ENCODE measurements at places on chromosomes 1 and 21. TPM values are rescaled to one million over a fixed set of nuclear protein-coding genes. Genes with fewer than 3 reads are reported as not detected.
A peak's percentile ranks its signal among the peaks of the same experiment; 100 is the strongest.

Gene TMEM54
- 14.5 TPM for total RNA-seq

Gene KCNT2
- 29.8 TPM for total RNA-seq

Gene OR10Z1
- total RNA-seq: not detected

Gene PLA2G2F
- not detected for total RNA-seq

Gene OR2G6
- total RNA-seq: not detected

GRCh38 chr1:87451229-87451920 lies 122.7 kb downstream of the LMO4 start:
- no peaks in the 10 kb centered on the region for H3K27me3 ChIP-seq
- H3K4me1 ChIP-seq: no peaks in the 10 kb centered on the region
- DNase-seq: no peak
- H3K4me3 ChIP-seq: no peak overlapping the region
- peaks cover 6% of the 10 kb centered on the region for H3K36me3 ChIP-seq

GRCh38 chr1:181503171-181503810 lies 20.0 kb downstream of the CACNA1E start:
- no peaks in the 10 kb centered on the region for H3K36me3 ChIP-seq
- no peak overlapping the region for H3K27ac ChIP-seq
- no peaks in the 10 kb centered on the region for H3K27me3 ChIP-seq
- no peak for DNase-seq
- H3K4me3 ChIP-seq: no peak overlapping the region

GRCh38 chr1:101332633-101333032 lies 95.8 kb downstream of the S1PR1 start:
- no peaks in the 10 kb centered on the region for H3K36me3 ChIP-seq
- H3K27ac ChIP-seq: no peak overlapping the region
- H3K4me1 ChIP-seq: no peaks in the 10 kb centered on the region

- no peak overlapping the region for H3K27ac ChIP-seq
- no peaks in the 10 kb centered on the region for H3K4me1 ChIP-seq
- DNase-seq: no peak
- H3K36me3 ChIP-seq: no peaks in the 10 kb centered on the region
- peaks cover 23% of the 10 kb centered on the region for H3K27me3 ChIP-seq
- no peak overlapping the region for H3K4me3 ChIP-seq
Measured at GRCh38 chr1:220905650-220906560, 26.7 kb downstream of the HLX start.

GRCh38 chr1:2951856-2952255 lies 69.4 kb upstream of the ACTRT2 start:
- no peak overlapping the region for H3K27ac ChIP-seq
- DNase-seq: no peak

GRCh38 chr1:15168479-15168878 lies 14.9 kb downstream of the TMEM51 start:
- H3K27me3 ChIP-seq: no peaks in the 10 kb centered on the region
- H3K4me1 ChIP-seq: no peaks in the 10 kb centered on the region
- H3K27ac ChIP-seq: no peak overlapping the region
- H3K4me3 ChIP-seq: no peak overlapping the region
- no peak for DNase-seq

- no peaks in the 10 kb centered on the region for H3K4me1 ChIP-seq
- H3K27me3 ChIP-seq: no peaks in the 10 kb centered on the region
- DNase-seq: no peak
- no peaks in the 10 kb centered on the region for H3K36me3 ChIP-seq
Measured at GRCh38 chr1:193609592-193609991, 423.2 kb upstream of the B3GALT2 start.

DNA sequence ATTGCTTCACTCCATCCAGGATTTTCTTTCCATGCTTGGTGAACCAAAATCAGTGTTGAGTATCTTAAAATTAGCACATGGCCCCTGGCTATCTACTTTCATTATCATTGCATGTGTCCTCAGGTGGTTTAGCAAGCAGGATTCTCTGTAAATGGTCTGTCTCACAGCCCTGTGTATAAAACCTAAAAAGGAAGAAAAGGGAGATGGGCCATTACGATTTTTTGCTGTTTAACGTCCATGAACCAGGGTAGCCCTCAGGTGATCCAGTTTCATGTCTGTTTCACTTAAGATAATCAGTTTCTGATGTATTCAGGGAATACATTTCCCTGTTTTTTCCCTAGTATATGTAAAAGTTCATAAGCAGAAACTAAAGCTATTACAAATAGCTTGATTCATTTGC lies 238.2 kb downstream of the NFIA start:
- no peaks in the 10 kb centered on the region for H3K27me3 ChIP-seq
- DNase-seq: no peak
- H3K27ac ChIP-seq: no peak overlapping the region
- H3K4me1 ChIP-seq: peaks cover 12% of the 10 kb centered on the region

- peaks cover 18% of the 10 kb centered on the region for H3K4me1 ChIP-seq
- no peak overlapping the region for H3K27ac ChIP-seq
- no peak for DNase-seq
- no peaks in the 10 kb centered on the region for H3K27me3 ChIP-seq
- H3K4me3 ChIP-seq: no peak overlapping the region
Measured at GRCh38 chr1:77511440-77511840, 171.0 kb downstream of the ZZZ3 start.

- no peak overlapping the region for H3K27ac ChIP-seq
- peaks cover 20% of the 10 kb centered on the region for H3K4me1 ChIP-seq
- no peak overlapping the region for H3K4me3 ChIP-seq
- no peaks in the 10 kb centered on the region for H3K36me3 ChIP-seq
Measured at GRCh38 chr1:78839704-78840277, 166.7 kb downstream of the ADGRL4 start.

DNA sequence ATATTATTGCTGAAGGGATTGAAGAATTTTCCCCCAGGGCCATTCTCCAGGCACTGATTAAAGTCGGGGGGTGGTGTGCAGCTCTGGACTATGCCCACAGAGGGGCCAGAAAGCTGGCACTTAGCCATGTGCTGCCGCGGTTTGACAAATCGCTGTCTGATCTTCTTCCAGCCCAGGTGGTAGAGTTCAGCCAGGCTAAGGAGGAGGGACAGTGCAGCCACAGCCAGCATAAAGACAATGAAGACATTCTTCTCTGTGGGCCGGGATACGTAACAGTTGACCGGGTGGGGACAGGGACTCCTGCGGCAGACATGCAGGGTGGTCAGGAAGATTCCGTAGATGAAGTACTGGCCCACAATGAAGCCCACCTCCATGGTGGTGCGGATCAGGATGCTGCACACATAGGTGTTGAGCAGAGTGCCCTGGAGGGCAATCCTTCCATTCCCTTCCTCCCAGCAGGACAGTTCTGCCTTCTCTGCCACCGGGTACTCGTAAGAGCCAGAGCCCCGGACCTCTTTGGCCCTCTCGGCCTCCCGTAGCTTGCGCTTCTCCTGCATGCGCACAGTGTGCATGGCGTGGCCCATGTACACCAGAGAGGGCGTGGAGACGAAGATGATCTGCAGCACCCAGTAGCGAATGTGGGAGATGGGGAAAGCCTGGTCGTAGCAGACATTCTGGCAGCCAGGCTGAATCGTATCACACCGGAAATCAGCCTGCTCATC lies 1.9 kb downstream of the GJA5 start:
- no peak overlapping the region for H3K4me3 ChIP-seq
- no peak overlapping the region for H3K27ac ChIP-seq

DNA sequence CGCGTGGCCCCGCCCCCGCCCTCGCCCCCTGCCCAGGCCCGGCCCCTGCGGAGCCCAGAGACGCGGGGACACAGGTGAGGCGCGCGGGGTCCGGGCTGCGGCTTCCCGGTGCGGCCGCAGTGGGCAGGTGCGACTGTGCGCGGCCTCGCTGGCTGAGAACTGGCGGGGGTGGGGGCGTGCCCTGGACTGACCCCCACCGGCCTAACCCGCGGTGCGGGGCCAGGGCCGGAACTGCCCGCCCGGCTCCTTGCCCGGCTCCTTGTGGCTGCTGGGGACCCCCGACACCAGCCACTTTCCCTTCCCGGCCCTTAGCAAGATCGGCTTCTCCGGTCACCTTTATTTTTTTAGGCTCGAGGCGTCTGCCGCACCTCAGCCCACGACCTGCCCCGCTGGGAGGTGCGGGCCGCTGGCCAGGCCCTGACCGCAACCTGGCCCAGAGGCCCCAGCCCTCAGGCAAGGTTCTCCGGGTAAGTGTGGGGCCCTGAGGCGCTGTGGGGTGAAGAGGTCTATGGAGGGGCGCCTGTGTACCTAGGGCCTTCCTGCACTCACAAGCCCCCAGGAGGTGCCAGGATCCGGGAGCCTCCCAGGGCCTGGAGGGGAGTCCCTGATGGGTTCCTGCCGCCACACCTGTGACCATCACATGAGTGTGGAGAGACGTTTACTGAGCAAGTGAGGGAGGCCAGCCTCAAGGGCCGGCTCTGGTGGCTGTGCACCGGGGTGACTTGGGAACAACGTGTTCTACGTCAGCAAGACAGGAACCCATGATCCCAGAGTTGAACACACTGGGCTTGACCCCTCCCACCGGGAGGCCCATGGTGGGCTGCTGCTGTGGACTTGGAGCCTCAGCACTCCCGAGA lies at the start of gene SMIM1:
Gene SMIM1, plus strand, starts transcription at position 35 of the 857 bp plus-strand sequence. CDS start 2,625 bp downstream, outside the sequence.
- peaks cover 23% of the 10 kb centered on the region for H3K27me3 ChIP-seq
- H3K27ac ChIP-seq: no peak within 1 kb of the TSS
- peaks cover 14% of the 10 kb centered on the region for H3K4me1 ChIP-seq

GRCh38 chr1:169473347-169473746 lies 12.4 kb downstream of the SLC19A2 start:
- DNase-seq: no peak
- H3K27ac ChIP-seq: no peak overlapping the region
- peaks cover 22% of the 10 kb centered on the region for H3K4me1 ChIP-seq
- no peaks in the 10 kb centered on the region for H3K27me3 ChIP-seq
- no peak overlapping the region for H3K4me3 ChIP-seq

DNA sequence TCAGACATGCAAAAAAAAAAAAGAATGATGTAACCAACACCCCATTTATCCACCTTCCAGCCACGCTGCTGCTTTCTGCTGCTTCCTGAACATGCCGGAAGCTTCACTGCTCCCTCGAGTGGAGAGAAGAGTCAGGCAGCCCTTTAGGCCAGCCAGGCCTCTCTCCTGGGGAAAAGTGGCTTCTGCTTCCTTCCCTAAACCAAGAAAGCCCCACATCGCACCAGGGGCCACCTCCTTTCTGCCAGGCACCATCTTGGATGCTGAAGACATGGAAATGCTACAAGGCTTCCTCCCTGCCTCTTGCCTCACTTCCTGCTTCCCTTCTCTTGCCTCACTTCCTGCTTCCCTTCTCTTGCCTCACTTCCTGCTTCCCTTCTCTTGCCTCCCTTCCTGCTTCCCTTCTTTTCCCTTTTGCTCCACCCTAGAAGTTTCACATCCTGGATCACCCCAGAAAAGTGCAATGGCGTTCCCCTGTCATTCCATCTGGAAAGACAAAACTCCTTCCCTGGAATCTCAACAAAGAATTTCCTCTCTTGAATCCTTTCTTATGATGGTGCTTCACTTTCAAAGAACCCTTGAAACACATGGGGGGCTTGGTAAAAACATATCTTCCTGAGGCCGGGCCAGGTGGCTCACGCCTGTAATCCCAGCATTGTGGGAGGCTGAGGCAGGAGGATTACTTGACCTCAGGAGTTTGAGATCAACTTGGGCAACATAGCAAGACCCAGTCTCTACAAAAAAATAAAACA lies 18.7 kb downstream of the TNFRSF8 start:
- no peak overlapping the region for H3K27ac ChIP-seq
- H3K36me3 ChIP-seq: no peaks in the 10 kb centered on the region
- no peak for DNase-seq

GRCh38 chr1:116496380-116496779 lies 74.4 kb downstream of the CD58 start:
- no peaks in the 10 kb centered on the region for H3K27me3 ChIP-seq
- H3K4me3 ChIP-seq: no peak overlapping the region

- DNase-seq: no peak
- no peak overlapping the region for H3K4me3 ChIP-seq
- no peak overlapping the region for H3K27ac ChIP-seq
- H3K36me3 ChIP-seq: no peaks in the 10 kb centered on the region
Measured at GRCh38 chr1:19786988-19787423, 12.7 kb downstream of the TMCO4 start.

- H3K27me3 ChIP-seq: no peaks in the 10 kb centered on the region
- H3K27ac ChIP-seq: no peak overlapping the region
- H3K4me1 ChIP-seq: no peaks in the 10 kb centered on the region
- DNase-seq: no peak
- H3K4me3 ChIP-seq: no peak overlapping the region
Measured at GRCh38 chr1:106836708-106837107, 219.8 kb upstream of the PRMT6 start.

GRCh38 chr1:109499661-109500536 lies 6.0 kb downstream of the CYB561D1 start:
- no peaks in the 10 kb centered on the region for H3K36me3 ChIP-seq
- peaks cover 16% of the 10 kb centered on the region for H3K4me1 ChIP-seq
- DNase-seq: peak; percentile 64

GRCh38 chr1:226372885-226373284 lies 35.0 kb downstream of the PARP1 start:
- H3K36me3 ChIP-seq: peaks cover 9% of the 10 kb centered on the region
- H3K27me3 ChIP-seq: no peaks in the 10 kb centered on the region
- H3K4me1 ChIP-seq: no peaks in the 10 kb centered on the region
- no peak overlapping the region for H3K4me3 ChIP-seq

DNA sequence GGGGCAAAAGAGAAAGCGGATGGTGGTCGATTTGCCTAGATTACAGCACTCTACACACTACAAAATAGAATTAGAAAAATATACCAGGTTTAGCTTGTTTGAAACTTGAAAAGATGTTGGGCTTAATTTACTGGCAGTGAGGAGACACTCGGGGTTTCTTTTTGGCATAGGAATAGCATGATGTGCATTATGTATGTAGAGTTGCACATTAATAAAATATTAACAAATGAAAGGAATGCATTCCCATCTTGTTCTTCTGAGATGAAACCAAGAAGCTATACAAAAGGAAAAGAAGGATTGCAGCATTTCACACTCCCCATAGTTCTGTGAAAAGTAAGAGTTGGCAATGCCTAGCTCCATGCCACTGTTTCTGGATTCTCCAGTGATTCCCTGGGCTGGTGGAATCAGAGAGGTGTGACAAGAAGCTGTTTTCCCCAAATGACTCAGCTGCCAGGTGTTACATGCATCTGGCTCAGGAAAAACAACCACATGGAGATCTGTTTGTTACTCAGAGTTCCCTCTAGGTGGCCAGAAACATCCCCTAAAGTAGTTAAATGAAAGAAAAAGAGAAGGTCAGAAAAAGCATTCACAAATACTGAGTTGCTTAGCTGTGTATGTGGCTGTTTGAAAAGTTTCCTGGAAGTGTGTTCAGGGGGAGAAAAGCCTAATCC lies 115.6 kb downstream of the UCK2 start:
- no peak overlapping the region for H3K27ac ChIP-seq
- no peak overlapping the region for H3K4me3 ChIP-seq
- H3K36me3 ChIP-seq: no peaks in the 10 kb centered on the region
- no peak for DNase-seq
- peaks cover 56% of the 10 kb centered on the region for H3K27me3 ChIP-seq
- peaks cover 42% of the 10 kb centered on the region for H3K4me1 ChIP-seq

Measured in neural progenitor cell (in vitro differentiated cells).